ENCODE measurements at places on chromosomes 2 and 18. TPM values are rescaled to one million over a fixed set of nuclear protein-coding genes. Genes with fewer than 3 reads are reported as not detected.

PDCD1 gene
- total RNA-seq = 17.5 TPM

MFSD2B gene
- total RNA-seq = not detected

ACMSD gene
- total RNA-seq = not detected

HSPD1 gene
- 96.0 TPM for total RNA-seq

POTEC gene
- total RNA-seq = not detected

CPO gene
- total RNA-seq = not detected

GCG gene
- not detected for total RNA-seq

GNLY gene
- not detected for total RNA-seq

GKN1 gene
- not detected for total RNA-seq

LIMS4 gene
- 5.2 TPM for total RNA-seq

LYG2 gene
- not detected for total RNA-seq

EDAR gene
- not detected for total RNA-seq

HOXD9 gene
- total RNA-seq = not detected

CTAGE1 gene
- 0.08 TPM for total RNA-seq

SKA1 gene
- total RNA-seq = not detected

IL36RN gene
- total RNA-seq = not detected

RPRM gene
- 2.8 TPM for total RNA-seq

KCNS3 gene
- 3.7 TPM for total RNA-seq

BOLL gene
- not detected for total RNA-seq

PPP1CB gene
- total RNA-seq = 213 TPM

GPBAR1 gene
- 1.9 TPM for total RNA-seq

GKN2 gene
- not detected for total RNA-seq

PLGLB1 gene
- total RNA-seq = not detected

UGT1A4 gene
- total RNA-seq = not detected

DSC1 gene
- total RNA-seq = 54.0 TPM

ATIC gene
- total RNA-seq = 13.8 TPM

SIX2 gene
- 1.1 TPM for total RNA-seq
